ENCODE measurements at places on chromosomes 5 and 9.

GRCh38 chr9:101485924-101486692, 47.5 kb upstream of the RNF20 start:
- no peak for DNase-seq

DNA sequence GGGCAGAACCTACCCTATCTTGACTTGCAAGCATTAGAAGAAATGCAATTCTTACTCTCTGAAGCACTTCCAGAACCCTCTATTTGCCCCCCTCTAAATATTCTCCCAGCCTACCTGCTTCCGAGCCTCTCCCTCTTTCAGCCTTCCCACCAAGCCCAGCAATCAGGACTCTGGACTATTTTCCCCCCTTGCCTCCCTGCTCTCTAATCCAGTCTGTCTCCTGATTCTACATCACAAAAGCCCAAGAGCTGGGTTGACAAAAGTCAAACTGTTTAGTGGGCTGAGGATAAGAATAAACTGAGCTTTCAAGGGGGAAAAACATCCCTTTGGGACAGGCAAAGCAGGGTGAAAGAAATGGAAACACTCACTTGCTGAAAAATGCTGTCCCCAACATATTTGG, 123.2 kb upstream of the KIF2A start:
- no peak for DNase-seq

DNA sequence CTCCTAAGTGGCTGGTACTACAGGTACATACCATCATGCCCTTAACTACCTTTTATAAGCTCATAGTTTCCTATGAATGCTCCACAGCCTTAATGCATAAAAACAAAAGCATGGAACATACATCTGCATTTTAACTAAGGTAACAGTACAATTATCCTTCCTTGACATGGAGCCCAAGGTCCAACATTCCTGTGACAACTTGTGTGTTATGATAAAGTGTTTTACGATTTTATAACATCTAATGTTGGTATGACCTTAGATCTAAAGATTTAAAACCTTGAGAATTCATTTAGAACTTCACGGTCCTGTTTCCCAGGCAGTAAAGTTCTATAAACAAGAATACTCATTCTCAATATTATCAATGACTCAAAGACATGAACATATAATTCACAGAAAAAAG, 43.1 kb downstream of the GNG10 start:
- DNase-seq, result no peak

- no peak for DNase-seq
These were observed 51.4 kb downstream of the CFAP77 start for GRCh38 chr9:132461281-132461896.

DNA sequence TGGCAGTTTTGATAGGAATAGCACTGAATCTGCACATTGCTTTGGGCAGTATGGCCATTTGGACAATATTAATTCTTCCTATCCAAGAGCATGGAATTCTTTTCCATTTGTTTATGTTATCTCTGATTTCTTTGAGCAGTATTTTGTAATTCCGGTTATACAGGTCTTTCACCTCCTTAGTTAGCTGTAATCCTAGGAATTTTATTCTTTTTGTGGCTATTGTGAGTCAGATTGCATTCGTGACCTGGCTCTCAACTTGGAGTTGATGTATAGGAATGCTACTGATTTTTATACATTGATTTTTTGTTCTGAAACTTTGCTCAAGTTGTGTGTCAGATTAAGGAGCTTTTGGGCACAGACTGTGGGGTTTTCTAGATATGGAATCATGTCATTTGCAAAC, 24.0 kb downstream of the TMEM161B start:
- DNase-seq, result no peak

GRCh38 chr5:158433634-158434033, 574.7 kb upstream of the CLINT1 start:
- no peak for DNase-seq
